Nephron progenitor cell (in vitro differentiated cells): ENCODE measurements at places on chromosomes 11 and 22.

GRCh38 chr11:76041208-76041607 lies 165.1 kb downstream of the WNT11 start:
- DNase-seq, result no peak

DNA sequence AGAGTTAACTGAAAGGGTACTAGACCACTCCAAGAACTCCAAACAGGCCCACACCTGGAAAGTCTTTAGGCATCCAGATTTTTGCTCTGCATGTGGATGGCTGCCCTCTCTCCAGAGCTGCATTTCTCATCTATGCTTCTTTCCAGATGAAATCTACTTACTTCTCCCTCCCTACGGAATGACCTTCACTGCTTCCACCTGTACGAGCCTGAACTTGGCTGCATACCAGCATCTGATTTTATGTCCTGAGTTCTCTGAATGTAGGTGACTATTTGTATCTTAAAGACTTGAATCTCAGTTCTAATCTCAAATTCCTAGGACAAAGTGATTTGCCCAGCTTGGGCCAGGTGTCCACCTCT lies 13.3 kb downstream of the CELF1 start:
- DNase-seq, result no peak

DNA sequence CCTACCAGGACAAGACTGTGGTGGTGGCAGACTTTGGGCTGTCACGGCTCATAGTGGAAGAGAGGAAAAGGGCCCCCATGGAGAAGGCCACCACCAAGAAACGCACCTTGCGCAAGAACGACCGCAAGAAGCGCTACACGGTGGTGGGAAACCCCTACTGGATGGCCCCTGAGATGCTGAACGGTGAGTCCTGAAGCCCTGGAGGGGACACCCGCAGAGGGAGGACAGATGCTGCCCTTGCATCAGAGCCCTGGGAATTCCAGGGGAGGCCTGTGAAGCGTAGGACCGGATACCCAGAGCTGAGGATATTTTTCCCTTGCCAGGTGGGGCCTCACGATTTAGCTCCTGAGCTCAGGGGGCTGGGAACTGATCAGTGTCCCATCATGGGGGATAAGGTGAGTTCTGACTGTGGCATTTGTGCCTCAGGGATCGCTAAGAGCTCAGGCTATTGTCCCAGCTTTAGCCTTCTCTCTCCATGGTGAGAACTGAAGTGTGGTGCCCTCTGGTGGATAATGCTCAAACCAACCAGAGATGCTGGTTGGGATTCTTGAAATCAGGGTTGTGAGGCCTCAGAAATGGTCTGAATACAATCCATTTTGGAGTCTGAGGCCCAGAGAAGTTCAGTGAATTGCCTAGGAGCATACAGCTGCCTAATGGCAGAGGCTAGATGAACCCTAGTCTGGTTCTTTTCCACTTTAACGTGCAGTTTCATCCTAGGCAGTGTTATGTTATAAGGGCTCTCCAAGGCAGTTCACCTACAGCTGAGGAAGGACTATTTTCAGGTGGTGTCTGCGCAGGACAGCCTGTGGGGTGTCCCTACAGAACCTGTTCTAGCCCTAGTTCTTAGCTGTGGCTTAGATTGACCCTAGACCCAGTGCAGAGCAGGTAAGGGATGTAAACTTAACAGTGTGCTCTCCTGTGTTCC lies 19.5 kb downstream of the PIK3IP1 start:
- DNase-seq, result peak; percentile 56

GRCh38 chr22:47199261-47199978 lies 437.0 kb downstream of the TBC1D22A start:
- DNase-seq, result no peak

DNA sequence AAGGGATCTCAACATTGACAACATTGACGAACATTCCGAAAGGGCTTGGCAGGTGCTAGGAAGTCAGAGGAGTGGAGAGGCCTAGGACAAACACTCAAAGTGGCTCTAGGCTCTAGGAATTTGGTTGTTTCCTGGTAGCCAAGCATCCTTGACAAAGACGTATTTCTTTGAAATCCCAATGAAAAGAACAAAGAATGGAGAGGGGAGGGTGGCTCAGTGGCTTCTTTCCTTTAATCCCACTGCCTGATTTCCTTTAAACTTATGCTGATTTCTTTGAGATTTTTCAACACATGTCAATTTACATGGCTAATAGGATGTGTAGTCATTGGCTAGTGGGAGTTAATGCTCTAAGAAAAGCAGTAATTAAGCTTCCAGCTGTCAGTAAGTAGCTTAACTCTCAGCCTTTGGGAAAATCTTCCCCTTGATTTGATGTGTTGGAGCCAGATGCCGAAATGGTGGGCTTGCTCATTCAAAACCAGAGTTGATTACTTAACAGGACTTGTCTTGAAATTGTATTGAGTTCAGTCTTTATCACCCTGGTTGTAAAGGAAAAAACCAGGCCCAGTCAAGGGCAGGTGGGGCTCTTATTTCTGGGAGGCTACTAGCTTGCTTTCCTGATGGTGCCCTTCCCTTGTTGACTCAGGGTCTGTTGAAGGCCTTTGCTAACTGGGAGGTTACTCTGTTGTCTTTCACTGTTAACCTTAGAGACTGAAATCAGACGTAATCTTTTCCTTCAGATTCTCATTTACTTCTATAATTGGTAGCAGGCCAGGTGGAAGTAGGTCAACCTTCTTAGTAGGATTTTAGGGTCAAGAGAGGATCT lies 44.6 kb upstream of the SORL1-AS1 start:
- no peak for DNase-seq
